ENCODE measurements at places on chromosomes 5 and 9.

DNA sequence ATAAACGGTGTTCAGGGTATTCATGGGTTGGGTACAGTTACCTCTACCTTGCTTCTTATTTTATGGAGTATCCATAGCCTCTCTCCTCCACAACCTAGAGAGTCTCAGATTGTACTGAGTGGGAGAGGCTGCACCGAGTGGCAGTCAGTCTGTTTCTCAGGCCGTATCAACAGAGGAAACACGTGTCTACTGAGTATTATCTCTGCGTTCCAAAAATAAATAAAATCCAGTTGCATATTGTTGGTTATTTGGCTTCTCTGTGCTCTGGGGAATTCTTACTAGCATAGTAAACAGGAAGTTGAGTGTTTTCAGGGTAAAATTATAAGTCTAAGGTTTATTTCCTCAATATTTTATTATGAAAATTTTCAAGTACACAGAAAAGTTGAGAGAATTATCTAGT lies 231.0 kb downstream of the ARHGEF28 start:
- DNase-seq: no peak

DNA sequence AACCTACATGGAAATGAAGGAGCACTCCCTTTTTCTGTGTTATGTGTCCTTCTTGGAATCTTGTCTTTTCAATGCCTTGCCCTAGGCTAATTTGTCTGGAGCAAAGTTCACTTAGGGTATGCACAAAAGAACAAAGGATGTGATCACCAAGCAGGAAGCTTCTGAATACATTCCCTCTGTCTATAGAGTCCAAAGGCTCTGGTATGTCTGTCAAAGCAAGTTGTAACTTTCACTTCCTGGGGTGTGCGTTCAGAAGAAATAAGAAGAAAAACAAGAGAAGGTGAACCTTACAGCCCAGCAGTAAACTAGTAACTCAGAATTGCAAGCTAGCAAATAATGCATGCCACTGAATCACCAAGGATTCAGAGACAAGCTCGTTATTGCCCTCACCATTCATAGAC lies 31.7 kb upstream of the CDH6 start:
- no peak for DNase-seq

DNA sequence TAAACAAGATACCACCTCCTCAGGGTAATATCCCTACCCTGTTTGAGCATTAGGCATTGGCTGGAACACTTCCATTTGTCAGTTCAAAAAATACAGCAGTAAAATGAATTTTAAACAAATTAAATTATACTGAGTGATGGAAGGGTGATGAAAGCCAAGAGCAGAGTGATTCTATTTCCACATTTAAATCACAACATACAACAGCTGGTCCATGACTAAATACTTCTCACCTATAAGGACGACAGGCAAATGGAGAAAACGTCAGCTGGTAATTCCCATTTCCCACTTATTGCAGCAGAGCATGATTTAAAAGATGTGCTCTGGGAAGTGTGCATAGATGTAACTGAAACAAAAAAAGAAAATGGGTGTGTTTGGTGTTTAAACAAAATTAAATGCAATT lies 543.6 kb upstream of the DAB2 start:
- DNase-seq: no peak

GRCh38 chr5:120297616-120298015 lies 166.5 kb upstream of the PRR16 start:
- DNase-seq: no peak

DNA sequence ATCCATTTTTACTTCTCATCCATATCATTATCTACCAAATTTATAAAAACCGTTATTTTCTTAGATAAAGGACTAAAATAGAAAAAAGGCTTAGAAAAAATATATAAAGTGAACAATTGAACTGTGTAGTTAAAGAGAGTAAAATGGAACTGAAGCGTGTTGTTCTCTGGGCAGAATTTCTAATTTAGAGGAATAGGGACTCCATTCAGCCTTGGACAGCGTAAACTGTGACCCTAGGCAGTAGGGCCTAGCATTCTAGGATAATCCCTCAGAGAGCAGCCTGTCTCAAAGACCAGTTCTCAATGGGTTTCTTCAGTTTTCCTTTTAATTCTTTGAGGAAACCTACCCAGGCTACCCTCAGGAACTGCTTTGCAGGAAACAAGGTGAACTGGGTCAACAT lies 11.1 kb downstream of the ZNF462 start:
- no peak for DNase-seq

DNA sequence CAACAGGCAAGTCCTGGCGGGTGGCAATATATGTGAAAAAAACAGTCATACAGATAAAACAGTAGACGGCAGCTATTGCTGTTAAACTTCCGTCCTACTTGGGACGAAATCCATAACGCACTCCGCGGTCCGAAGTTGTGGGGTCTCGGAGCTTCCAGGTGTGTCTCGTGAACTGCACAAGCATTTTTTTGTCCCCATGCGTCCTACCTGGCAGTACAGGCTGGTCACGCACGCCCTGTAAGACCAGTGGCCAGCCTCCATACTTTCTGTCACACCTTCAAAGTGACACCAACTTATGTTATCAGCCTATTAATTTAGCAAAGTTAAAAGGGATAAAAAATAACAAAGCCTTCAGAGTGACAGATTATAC lies 51.3 kb downstream of the TGFBI start:
- DNase-seq: no peak
